Iris pigment epithelial cell (primary cell): ENCODE measurements at places on chromosomes 2 and 18.

DNA sequence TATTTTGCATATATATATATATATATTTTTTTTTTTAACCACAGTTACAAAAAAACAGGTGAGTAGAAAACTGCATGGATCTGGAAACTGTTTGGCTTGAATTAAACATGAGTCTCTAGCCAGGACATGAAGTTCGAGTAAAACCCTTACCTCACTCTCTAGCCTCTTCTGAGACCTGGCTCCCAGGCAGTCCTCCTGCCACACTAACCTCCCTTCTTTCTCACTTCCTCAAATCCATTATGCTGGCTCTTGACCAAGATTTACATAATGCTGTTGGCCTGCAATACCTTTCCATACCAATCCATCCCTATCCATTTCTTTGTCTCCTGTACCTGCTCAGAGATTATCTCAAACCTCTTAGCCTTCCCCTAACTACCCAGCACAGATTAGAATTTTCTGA, 34.0 kb downstream of the PIGN start:
- DNase-seq, result no peak

DNA sequence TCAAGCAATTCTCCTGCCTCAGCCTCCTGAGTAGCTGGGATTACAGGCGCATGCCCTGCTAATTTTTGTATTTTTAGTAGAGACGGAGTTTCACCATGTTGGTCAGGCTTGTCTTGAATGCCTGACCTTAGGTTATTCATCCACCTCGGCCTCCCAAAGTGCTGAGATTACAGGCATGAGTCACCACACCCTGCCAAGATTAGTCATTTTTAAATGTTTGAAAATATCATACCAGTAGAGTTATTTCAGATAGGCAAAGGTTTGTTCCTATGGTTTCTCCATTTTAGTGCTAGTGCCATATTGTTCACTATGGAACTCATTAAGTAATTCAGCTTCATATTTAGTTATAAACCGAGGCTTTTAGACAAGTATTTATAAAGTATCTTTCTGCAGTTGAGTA, 52.3 kb downstream of the HIBCH start:
- DNase-seq, result peak; percentile 90

- no peak for DNase-seq
Measured at GRCh38 chr2:240646176-240646899, 21.1 kb downstream of the GPR35 start.

GRCh38 chr2:144320491-144320890, 199.4 kb downstream of the ZEB2 start:
- peak; percentile 39 for DNase-seq

- no peak for DNase-seq
Measured at GRCh38 chr2:205636549-205637319, 45.6 kb upstream of the NRP2 start.

GRCh38 chr2:45674035-45674816, 22.8 kb downstream of the PRKCE start:
- DNase-seq, result no peak

DNA sequence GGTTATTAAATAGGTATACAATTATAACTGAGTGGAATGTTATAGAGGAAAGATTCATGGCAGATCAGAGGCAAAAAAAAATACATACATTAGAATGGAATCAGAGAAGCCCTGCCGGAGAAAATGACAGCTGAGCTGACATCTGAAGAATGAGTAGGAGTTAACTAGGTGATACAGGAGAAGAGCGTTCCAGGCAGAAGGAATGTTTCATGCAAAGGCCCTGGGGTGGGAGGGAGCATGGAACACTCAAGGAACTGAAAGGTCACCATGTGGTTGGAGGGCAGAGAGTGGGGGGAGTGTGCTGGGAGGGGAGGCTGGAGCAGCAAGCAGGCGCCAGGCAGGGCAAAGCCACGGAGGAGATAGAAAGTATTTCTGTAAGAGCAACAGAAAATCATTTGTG, 31.6 kb upstream of the CDK5R2 start:
- DNase-seq, result no peak
